Esophagus muscularis mucosa (tissue), 4 donors: ENCODE measurements at places on chromosomes 13 and 19. TPM values are rescaled to one million over a fixed set of nuclear protein-coding genes. Genes with fewer than 3 reads are reported as not detected.

- DNase-seq: no peak
These were observed 224.1 kb downstream of the SLITRK6 start for GRCh38 chr13:85575110-85575509.

DNA sequence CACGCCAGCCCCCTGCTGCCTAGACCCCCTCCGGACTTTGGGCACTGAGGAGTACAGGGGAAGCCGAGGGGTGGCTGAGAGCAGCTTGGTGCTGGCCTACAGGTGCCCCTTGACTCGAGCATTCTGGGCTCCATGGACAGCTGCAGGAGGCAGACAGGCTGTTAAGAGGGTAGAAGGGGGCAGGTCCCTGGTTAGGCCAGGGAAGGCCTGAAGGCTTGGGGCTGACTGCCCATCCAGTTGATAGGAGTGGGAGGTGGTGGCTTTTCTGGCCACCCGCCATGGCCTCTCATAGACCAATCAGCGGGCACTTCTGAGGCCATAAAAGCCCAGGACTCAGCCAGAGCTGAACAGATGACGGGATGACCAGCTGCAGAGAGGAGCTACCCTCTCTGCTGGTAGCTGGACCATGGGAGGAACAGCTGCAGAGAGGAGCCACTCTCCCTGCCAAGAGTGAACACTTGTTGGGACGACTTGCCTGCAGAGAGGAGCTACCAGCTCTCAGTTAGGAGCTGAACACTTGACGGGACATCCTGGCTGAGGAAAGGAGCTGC, 10.7 kb upstream of the SUPT20H start:
- DNase-seq: no peak

DNA sequence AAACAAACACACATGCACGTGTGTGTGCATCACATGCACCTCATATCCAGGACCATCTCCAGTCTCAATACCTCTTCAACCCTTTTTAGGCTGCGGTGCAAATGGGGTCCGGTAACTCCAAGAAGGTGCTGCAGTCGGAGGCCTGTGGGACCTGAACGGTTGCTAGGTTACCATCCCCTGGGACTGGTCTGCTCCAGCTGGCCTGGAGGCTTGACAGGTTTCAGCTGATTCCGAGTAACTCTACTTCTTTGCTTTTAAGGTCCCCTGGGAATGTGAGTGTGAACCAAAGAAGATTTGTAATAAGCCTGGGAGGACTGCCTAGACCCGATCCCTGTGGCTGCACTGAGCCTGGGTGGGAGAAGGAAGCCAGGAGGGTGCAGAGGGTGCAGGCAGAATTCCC, 117.5 kb downstream of the CCNA1 start:
- DNase-seq: no peak

DNA sequence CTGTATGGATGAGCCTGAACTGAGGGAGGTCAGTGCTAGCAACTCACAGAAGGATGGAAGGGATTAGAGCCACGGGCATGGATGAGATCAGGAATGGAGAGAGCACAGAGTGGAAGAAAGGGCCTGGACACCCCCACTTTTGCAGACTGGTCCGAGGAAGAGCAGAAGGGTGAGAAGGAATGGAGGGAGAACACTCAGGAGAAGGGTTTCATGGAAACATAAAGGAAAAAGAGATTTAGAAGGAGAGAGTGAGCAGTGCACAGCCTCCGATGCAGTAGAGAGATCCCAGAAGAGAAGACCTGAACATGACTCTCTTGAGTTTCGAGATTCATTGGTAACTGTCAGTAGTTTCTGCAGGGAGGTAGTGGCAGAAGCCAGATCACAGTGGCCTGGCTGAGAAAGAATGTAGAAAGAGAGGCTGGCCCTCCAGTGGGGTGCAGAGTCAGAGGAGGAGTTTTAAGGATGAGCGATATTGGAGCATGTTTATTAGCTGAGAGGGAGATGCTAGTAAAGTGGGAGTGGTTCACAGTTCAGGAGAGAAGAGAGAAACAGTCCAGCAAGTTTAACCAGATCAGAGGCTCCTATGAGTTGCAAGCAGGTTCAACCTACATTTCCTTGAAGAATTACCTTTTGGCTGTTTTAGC, 108.9 kb downstream of the ZAR1L start:
- peak; percentile 79 for DNase-seq

- DNase-seq: no peak
These were observed 242.1 kb downstream of the KLF5 start for GRCh38 chr13:73300718-73301425.

CRX gene
- total RNA-seq: not detected

NMRK2 gene
- not detected for total RNA-seq

DNA sequence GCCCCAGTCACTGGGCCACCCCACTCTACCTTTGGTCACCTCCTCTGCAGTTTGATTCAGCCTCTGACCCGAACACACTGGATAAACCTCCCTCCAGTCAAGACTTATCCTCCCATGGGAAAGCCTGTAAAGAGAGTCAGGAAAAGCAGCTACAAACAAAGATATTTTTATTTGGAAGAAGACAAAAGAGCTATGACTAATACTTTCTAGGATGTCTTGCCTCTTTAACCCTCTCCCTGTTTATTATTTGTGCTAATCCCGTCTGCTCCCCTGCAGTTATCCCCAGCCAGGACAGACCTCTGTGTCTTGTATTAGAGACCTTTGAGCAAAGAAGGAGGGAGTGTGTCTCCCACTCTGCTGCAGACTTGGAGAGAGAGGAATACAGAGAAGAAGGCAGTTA, 178.3 kb downstream of the EFNB2 start:
- DNase-seq: no peak

- DNase-seq: no peak
These were observed 4.0 kb downstream of the MKNK2 start for GRCh38 chr19:2047076-2047448.

CDX2 gene
- total RNA-seq: not detected
